Lung microvascular endothelial cell (primary cell): ENCODE measurements at places on chromosomes 7 and 10. TPM values are rescaled to one million over a fixed set of nuclear protein-coding genes. Genes with fewer than 3 reads are reported as not detected.

GRCh38 chr10:125231116-125231812 is 70.9 kb upstream of the CTBP2 start:
- DNase-seq, result peak; percentile 9

GRCh38 chr7:40643664-40644063 is 508.9 kb downstream of the SUGCT start:
- no peak for DNase-seq

- peak; percentile 34 for DNase-seq
These were observed 60.2 kb downstream of the DNAJB9 start for GRCh38 chr7:108629651-108630400.

- no peak for DNase-seq
These were observed 94.3 kb downstream of the UBE2H start for GRCh38 chr7:129858490-129858889.

DNA sequence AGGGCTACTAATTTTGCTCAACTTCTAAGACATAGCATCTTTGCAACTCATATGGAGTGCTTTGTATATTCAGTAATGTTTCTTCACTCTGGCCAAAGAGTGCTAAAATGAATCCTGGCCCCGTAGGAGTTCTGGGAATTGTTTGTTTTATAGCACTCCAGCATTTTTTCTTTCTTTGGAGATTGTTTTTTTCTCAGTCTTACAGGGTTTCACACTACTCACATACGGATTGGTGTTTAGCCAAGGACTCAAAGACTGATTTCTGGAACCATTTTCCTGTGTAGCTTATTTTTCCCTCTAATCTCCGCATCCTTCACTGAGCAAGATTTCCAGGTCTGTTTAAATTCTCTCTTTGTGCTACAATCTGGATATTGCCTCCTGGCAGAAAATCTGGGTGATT is 6.4 kb downstream of the TAS2R41 start:
- DNase-seq, result no peak

DNA sequence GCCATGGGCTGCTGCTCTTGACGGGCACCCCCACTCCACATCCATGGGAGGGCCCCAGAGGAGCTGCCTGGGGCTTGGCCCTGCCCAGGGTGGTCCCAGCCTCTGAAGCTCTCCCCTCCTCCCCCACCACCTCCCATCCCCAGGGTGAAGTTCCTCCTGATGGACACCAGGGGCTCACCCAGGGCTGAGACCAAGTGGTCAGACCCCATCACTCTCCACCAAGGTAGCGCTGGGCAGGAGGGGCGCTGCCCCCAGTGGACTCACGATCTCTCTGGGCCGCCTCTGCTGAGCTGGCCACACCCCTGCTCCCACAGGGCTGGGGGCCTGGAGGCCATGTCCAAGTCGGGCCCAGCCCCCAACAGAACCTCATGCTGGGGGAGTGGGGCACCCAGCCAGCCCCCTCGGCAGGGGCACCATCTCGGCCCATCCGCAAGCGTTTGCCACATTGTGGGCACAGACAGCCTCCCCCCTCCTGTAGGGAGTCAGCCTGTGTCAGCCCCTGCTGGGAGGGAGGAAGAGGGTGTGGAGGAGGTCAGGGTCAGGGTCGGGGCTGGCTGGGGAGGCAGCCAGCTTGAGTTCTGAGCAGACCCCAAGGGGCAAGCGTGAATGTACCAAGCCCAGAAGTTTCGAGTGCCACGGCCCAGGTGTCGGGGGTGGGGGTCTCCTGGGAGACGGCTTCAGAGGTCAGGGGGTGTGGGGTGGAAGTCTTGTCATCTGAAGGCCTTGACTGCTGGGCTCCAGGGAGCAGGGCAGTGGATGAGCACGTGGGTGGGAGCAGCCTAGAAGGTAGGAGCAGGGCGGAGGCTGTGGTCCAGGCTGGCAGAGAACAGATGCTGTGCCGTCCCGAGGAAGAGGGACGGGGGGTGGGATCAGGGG is 2.8 kb downstream of the UPK3B start:
- DNase-seq, result peak; percentile 30

GLI3 gene
- under 0.01 and 0.44 TPM in 2 replicates for total RNA-seq

CRYGN gene
- not detected in 2 replicates for total RNA-seq

TEX36 gene
- not detected in 2 replicates for total RNA-seq

NPFFR1 gene
- not detected in 2 replicates for total RNA-seq

NEURL1 gene
- total RNA-seq, result not detected in 2 replicates

FGL2 gene
- total RNA-seq, result under 0.01 and 0.20 TPM in 2 replicates

CLRN3 gene
- total RNA-seq, result 0.20 and 0.22 TPM in 2 replicates

AS3MT gene
- 0.60 and 0.65 TPM in 2 replicates for total RNA-seq

PNLIPRP2 gene
- not detected in 2 replicates for total RNA-seq
